ENCODE measurements at places on chromosomes 6 and 20. TPM values are rescaled to one million over a fixed set of nuclear protein-coding genes. Genes with fewer than 3 reads are reported as not detected.

The TRIM10 gene
- not detected for polyA plus RNA-seq

The SYCP2 gene
- polyA plus RNA-seq: 0.04 TPM

The BPIFB4 gene
- not detected for polyA plus RNA-seq

The KIF13A gene
- polyA plus RNA-seq: 32.3 TPM

The MEP1A gene
- 0.04 TPM for polyA plus RNA-seq

The MOG gene
- not detected for polyA plus RNA-seq

The DNMT3B gene
- polyA plus RNA-seq: 1.1 TPM

The CASS4 gene
- polyA plus RNA-seq: 0.01 TPM
